ENCODE measurements at places on chromosomes 4 and X.

DNA sequence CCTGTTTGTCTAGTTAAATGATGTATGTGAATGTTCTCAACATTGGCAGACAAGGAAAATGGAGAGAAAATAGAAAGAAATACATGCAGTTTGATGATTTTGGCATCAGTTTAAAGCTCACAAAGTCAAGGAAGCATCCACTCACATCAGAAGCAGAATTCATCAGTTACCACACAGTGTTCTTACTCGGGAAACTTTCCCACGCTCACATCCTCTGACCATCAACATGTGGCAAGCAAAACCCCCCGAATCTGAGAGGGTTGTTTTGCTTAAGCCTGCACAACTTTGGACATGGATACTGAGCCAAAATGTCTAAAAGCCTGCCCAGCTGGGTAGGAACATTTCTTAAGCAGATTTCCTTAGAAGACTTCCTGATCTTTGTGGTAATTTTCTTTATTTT is 407.6 kb downstream of the ANKRD50 start:
- DNase-seq: no peak

DNA sequence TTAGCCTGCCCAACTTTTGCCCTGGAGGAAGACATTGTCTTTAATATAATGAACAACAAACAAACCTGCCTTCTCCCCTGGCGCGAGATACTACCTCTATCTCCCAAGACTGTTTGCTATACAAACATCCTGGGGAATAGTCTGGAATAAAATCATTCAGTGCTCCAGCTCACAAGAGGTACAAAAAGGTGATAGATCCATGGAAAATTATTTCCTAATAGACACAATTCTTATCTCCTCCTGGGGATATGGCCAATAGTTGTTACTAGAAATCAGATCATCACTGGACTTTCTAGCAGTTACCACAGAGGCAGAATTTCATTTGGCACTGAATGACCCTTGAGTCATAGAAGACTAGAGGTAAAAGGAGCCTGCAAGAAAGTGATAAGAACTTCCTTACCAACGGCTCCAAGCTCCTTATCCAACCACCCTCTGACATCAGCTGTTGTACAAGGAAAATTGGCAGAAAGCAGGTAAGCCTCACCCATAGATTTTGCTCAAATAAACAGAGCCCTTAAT is 38.1 kb downstream of the MID1 start:
- no peak for DNase-seq

GRCh38 chr4:80072228-80072743 is 743 bp downstream of the ANTXR2 start:
- DNase-seq: peak; percentile 30

DNA sequence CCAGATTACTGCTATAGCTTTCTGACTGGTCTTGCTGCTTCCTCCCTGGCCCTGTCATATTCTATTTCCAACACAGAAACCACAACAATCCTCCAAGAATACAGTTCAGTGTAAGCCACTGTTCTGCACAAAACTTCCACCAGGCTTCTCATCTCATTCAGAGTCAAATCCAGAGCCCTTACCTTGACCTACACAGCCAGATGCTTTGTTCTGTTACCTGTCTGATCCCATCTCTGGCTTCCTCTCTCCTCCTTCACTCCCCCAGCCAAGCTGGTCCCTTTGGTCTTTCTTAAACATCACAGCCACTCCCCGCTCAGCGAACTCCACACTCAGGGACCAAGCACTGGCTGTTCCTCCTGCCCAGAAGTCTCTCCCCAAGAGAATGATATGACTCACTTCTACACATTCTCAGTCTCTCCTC is 84.8 kb upstream of the BMP2K start:
- no peak for DNase-seq

DNA sequence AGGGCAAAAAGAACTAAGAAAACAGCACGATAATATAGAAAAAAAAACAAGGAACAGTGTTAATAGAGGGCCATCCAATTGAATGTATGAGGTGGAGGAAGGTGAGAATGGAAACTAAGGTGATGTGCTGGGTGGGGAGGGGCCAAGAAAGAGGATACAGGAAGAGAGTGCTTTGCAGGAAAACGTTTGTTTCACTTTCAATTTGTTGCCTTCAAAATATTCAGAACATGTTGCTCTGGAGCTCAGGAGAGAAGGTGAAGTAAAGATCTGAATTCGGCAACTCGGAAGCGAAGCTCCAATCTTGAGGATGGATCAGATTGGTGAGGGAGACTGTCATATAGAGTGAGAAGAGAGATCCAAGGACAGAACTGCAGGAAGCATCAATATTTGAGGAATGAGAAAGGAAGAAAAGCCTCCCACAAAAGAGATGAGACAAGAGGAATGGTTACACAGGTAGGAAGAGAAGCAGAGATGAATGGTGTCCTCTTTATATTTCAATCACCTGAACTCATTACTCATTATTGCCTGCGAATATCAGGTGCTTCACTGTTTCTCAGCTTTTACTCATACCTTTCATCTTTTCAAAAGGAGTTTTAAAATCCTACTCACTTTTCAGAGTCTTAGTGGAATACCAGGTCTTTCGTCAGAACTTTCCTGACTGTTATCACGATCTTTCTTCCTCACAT is 14.7 kb upstream of the SEC24D start:
- DNase-seq: no peak
